ENCODE measurements at places on chromosomes 12 and 14.

DNA sequence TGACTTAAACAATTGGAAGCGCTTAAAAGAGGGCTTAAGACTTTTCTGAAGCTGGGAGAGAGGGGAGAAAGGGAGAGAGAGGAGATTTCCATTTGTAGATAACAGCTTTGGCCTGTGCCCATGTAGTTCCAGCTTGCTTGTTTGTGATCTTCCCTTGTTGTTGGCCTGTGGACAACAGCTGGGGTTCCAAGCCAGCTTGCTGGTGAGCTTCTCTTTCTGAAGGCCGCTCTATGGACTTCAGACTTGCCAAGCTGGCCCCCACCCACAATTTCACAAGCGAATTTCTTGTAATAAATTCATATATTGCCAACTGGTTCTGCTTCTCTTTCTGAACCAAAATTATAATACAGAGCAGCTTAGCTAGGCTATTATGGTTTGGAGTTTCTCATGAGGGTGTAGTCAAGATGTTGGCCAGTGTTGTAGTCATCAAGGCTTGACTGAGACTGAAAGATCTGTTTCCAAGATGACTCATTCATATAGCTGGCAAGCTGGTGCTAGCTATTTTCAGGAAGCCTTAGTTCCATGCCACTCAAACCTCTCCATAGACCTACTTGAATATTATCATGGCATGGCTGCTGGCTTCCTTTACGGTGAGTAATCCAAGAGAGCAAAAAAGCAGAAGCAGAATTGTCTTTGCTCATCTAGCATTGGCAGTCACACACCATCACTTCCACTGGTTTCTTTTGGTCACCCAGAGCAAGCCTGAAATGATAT lies 89.4 kb downstream of the ATP23 start:
- no peak for DNase-seq

- no peak for DNase-seq
These were observed 46.5 kb downstream of the NR1H4 start for GRCh38 chr12:100520048-100520769.

- DNase-seq, result no peak
These were observed 33.3 kb downstream of the PPP2R3C start for GRCh38 chr14:35088514-35088913.

DNA sequence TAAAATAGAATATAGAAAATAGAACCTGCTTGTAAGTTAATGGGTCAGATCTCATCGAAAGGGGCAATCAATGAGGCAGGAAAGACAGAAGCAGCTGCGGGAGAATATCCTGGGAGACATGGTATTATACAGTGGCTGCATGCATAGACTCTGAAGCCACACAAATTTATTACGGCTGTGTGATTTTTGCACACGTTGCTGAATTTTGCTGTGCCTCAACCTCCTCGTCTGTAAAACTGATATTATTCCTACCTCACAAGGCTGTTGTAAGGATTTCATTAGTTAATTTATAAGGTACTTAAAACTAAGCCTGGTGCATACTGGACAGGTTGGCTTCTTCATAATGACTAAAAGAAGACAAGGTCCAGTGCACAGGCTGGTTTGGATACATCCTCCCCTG lies 52.3 kb downstream of the ARMH4 start:
- no peak for DNase-seq

DNA sequence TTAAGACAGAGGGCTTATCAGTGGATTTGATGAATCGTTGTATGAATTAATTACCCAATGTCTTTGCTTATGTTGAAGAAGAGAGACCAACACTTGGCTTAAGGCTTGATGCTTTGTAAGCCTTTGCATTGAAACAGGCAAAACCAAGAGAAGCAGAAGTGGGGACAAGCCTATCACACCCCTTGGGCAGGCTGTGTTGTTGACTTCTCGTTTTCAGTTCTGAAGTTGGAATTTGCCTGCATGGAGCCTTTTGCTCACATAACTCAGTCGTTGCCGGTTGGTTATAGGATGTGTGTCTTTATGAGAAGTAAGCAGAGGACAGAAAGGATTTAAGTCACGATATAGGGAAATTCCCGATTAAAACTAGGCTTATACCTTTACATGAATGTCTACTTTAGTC lies 94.7 kb downstream of the CCDC92 start:
- DNase-seq, result no peak

- DNase-seq, result no peak
These were observed 18.4 kb upstream of the TRIP11 start for GRCh38 chr14:92058006-92058917.

DNA sequence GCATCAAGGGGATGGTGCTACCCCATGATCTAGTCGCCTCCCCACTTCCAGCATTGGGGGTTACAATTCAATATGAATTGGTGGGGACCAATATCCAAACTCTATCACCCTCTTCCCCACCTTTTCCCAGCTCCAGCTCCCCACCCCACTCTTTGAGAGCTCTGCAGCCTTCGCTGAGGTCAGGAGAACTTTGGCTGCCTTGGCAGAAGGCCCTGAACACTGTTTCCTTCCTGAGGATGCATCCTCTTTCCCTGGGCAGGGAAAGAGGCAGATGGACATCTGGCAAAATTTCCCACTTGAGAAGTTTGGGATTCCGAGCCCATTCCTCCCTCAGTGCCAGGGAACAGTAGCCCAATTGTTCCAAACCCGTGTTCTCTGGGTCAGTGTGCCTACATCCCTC lies 169.1 kb downstream of the TSPAN9 start:
- DNase-seq, result no peak

DNA sequence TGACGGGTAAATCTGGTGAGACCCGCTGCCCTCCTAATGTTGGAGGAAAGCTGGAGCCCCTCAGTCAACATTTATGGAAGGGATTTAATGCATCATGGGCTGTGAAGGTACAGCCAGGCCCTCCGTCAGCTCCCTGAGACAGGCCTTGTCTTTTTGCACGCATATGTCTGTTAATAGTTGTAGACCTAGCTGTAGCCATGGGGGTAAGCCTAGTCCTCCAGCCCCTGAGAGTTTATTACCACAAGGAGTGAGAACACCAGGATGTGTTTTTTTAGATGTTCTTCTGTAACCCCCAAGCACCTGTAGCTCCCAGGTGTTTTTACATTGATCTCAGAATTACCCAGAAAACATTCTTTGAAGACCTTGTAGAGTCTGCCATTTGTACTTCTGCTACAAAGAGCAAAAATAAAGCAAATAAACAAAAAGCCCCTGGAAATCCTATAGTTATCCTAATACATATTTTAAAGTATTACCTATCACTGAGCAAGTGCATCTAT lies 25.5 kb downstream of the ETV6 start:
- no peak for DNase-seq

DNA sequence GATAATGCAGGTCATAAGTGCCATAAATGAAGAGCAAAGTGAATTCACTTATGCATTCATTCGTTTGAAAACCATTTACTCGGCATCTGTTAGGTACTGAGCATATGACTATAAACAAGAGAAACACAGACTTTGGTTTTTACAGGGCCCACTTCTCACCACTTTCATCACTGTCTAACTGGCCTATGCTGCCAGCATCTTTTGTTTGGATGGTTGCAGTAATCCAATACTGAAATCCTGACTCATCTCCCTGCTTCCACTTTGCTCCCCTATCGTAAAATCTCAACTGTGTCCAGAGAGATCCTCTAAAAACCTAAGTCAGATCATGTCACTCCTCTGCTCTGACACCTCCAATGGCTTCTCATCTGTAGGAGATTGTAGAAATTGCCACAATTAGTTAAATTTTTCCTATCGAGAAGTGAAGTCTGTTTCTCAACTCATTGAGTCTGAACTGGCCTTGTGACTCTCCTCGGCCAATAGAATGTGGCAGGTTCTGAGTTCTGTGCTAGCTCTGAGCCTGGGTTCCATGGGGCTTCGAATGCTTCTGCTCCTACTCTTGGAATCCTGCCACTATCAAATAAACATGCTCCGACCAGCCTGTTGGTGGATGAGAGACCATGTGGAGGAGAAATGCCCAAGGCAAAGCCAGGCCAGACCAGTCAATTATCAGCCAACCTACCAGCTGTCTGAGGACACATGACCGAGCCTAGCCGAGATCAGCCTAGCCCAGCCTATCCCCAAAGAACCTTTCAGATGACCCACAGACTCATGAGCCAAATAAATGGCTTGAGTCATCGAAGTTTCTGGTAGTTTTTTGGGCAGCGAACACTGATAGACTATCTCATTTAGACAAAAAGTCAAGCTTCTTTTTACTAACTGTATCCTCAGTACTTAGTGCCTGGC lies 2.2 kb upstream of the BATF start:
- DNase-seq, result no peak

DNA sequence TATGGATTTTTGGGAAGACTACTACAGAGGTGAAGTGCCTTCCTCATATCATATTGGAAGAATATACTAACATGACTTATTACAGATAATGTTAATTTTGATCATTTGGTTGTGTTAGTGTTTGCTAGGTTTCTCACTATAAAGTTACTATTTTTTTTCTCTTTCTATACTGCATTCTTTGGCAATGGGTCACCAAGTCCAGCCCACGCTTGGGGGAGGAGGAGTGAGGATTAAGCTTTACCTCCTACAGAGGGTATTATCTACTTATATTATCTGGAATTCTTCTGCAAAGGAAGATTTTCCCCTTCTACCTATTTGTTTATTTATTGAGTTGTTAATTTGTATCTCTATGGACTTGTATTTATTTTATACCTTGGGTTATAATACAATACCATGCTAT lies 31.5 kb downstream of the SCN8A start:
- DNase-seq, result no peak

DNA sequence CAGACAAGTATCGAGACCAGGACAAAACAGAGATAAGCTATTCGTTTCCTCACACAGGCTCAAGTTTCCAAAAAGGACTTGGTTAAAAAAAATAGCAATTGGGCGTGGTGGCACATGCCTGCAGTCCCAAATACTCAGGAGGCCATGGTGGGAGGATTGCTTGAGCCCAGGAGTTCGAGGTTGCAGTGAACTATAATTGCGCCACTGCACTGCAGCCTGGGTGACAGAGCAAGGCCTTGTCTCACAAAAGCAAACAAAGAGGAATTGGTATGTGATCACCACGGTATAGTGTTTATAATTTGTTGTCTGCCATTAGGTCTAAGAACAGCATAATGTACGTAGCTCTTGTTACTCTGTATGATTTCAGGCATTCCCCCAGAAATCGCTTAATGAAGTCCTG lies 175.3 kb downstream of the DERA start:
- no peak for DNase-seq

GRCh38 chr12:93243382-93243688 lies 134.4 kb upstream of the NUDT4 start:
- DNase-seq, result no peak

- DNase-seq, result no peak
These were observed 13.3 kb downstream of the SBNO1 start for GRCh38 chr12:123351349-123351748.

DNA sequence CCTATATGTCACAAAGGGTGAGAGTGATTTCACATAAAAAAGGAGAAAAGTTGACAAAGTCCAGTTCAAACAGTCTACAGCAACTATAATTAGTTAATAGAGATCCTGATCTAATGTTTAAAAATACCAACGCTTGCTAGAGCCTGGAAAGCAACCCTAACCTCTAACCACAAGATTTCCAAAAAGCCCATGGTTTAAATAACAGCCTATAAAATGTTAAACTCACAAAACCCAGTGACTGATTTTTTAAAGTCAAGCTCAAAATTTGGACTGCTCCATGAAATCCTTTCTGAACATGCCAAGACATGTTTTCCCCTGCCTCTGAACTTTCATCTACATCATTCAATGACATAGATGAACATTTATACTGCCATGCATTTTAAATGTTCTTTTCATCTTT lies 81.6 kb downstream of the PLEKHG7 start:
- DNase-seq, result no peak

- no peak for DNase-seq
These were observed 5.4 kb downstream of the SAMD4A start for GRCh38 chr14:54572316-54572715.

DNA sequence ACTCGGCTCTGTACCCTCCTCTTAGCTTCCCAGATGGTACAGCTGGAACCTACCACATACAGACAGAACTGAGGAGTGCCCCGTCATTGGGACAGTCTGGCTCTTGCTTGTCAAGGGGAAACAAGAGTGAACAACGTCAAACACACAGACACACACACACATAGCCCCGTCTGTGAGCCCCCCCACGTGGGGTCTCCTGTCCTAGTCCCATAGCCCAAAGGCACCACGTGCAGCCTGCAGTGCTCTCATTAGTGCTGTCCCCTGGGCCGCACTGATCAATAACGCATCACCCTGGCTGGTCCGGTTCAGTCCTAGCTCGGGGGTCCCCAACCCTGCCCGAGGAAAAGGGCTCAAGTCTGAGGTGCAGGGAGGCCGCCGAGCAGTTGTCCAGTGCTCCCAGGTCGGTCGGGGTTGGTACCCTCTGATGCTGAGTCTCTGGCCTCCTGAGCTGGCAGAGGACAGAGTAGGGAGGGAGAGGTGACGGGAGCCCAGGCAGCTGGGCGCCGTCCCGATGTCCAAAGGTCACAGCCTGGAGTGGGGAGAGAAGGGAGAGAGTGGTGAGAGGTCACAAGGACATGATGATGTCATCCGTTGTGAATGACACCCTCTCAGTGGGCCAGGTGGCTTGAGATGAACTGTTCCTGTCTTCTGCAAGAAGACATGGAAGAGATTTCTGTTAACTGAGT lies 105.4 kb upstream of the NOS1 start:
- no peak for DNase-seq

- DNase-seq, result no peak
These were observed 75.3 kb upstream of the TMPO start for GRCh38 chr12:98439981-98440581.

DNA sequence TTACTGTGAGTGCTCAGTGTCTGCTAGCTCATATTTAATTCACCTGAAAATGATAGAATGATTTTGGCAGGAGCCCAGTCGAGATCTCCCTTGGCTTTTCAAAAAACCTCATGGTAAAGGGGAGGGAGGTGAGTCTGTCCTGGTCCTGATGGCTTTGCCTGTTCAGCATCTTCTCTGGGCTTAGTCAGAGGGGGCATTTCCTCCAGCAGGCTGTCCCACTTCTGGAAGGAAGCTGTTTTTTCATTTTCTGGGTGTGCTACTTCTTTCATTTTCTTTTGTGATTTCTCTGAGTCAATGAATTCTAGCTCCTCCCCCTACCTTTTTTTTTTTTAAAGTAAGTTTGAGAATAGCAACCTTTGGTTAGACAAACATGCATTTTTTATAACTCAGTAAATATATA lies 58.8 kb downstream of the TMX1 start:
- DNase-seq, result no peak

DNA sequence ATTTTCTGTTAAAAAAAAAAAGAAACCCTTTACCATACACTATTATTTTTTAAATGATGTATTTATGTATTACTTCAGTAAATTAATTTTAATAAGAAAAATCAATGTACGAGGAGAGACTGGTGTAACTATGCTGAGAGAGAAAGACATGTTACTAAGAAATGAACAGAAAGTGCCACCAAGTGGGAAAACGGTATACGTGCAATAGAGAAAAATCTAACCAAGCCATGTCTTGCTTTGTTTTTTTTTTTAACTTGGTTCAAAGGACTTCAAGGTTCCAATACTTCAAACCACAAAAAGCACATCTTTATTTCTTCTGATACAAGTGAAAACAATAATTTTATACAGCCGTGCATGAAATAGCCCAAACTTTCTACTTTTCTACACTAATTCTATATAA lies 22.9 kb downstream of the NDUFA12 start:
- DNase-seq, result no peak

DNA sequence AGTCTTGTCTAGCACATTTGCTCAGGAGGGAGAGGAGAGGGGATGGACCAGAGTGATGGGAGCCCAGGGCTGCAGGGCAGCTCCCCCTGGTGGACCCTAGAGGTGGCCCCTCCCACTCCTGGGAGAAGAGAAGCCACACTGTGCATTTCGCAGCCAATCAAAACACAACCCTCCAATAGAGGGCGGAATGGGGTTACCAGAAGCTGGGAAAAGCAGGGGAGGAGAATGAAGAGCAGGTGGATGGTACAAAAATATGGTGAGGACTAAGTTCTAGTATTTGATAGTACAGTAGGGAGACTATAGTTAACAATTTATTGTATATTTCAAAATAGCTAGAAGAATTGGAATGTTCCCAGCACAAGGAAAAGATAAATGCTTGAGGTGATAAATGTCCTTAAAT lies 23.6 kb downstream of the VASH1 start:
- peak; percentile 26 for DNase-seq
